ENCODE measurements at places on chromosomes 6 and 20.
A peak's percentile ranks its signal among the peaks of the same experiment; 100 is the strongest.

DNA sequence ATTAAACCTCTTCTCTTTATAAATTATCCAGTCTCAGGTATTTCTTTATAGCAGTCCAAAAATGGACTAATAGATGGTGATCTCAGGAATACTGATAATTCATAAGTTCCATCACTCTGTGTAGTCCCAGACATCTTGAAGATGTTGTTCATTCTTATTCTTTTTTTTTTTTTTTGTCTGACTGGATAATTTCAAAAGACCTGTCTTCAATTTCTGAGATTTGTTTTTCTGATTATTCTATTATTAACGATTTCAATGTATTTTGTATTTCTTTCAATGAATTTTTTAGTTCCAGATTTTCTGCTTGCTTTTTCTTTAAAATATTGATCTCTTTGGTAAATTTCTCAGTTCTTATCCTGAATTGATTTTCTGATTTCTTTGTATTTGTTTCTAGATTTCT lies 29.7 kb upstream of the ZNF337 start:
- no peak for DNase-seq

DNA sequence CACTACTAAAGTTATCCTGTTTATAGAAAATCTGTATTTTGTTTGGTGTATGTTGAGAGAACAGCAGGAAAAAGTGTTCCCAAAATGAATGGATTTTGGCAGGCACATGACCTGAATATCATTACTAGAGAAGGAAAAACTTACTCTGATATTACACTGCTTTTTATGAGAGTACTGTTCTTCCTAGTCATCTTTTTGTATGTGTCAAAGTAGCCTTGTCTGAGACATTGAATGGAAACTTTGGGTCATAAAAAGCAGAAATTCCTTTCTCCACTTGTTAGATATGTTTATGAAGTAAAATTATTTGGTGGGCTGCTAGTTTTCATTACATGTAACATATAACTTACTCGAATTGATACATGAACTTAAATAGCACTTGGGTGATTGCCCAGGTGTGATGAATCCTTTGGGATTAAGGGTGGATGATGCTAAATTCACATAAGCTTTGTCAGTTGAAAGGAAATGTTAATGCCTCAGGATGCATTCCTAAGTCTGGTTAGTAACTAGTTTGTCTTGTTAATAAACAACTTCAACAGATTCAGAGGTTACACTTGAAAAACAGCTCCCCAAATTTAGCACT lies 206.7 kb downstream of the CENPW start:
- DNase-seq: no peak

DNA sequence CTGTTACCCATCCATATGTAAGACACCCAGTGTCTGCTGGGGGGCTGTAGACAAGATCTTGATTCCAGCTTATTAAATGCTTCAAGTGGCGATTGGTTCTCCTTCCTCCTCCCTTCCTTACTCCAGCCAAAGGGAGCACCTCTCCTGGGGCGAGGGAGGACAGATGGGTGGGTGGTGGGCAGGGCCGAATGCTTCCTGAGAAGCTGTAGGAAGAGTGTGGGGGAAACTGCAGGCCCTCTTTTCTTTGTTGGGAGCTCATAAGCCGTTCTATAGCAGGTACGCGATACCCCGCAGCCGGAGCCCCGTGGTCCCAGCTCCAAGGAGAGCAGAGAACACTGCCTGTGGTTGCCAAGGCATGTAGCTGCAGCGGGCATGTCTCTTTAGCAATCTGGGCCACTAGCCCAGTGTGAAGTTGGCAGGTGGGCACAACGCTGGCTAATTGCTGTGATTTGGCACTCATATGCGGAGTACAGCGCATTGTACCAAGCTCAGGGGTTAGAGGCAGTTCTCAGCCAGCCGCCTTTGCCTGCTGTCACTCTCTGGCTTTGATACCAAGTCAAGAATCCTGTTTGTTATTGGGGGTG lies 14.7 kb upstream of the KCNG1 start:
- DNase-seq: no peak

- peak; percentile 20 for DNase-seq
Measured at GRCh38 chr6:35500782-35501181, 3.9 kb upstream of the TEAD3 start.

All from inflammatory macrophage (primary cell).